ENCODE measurements at places on chromosomes 11 and 22.

DNA sequence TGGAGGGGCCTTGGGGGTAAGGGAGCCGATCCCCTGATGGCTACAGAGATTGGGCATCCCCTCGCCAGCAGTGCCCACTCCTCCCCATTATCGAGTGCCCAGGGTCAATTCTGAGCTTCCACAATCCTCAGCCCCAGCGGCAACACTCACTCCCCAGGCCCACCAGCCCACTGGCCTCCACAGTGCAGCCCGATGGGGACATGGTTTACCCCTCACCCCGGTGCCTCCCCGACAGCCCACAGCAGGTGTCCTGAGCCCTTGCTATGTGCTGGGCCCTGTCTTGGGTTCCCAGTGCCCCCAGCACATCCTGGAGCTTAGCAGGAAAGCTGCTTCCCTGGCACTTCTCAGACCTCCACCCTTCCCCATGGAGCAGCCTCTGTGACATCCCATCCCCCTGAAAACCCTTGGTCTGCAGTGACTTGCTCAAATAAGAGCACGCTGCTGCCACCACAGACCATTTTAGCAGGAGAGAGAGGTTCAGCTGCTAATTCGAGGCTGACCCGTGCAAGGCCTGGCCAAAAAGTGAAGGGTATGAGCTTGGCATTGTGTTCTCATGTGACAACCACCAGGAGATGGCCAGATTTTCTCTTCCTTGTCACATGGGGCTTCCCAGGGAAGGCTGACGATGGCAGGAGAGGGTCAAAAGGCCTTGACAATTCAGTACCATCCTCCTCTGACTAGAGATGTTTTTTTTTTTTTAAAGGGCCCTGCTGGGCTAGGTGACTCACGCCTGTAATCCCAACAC lies 23.6 kb downstream of the KCNJ4 start:
- DNase-seq = no peak

- no peak for DNase-seq
Observed at GRCh38 chr11:121231576-121232278, 60.8 kb upstream of the SC5D start.

- DNase-seq = peak; percentile 40
Observed at GRCh38 chr22:19986410-19987341, 29.9 kb downstream of the ARVCF start.

GRCh38 chr11:129143335-129143734 lies 48.8 kb downstream of the ARHGAP32 start:
- peak; percentile 11 for DNase-seq

- DNase-seq = no peak
Observed at GRCh38 chr11:28759311-28759710, 651.1 kb downstream of the METTL15 start.
